ENCODE measurements at places on chromosomes 12 and 14.

DNA sequence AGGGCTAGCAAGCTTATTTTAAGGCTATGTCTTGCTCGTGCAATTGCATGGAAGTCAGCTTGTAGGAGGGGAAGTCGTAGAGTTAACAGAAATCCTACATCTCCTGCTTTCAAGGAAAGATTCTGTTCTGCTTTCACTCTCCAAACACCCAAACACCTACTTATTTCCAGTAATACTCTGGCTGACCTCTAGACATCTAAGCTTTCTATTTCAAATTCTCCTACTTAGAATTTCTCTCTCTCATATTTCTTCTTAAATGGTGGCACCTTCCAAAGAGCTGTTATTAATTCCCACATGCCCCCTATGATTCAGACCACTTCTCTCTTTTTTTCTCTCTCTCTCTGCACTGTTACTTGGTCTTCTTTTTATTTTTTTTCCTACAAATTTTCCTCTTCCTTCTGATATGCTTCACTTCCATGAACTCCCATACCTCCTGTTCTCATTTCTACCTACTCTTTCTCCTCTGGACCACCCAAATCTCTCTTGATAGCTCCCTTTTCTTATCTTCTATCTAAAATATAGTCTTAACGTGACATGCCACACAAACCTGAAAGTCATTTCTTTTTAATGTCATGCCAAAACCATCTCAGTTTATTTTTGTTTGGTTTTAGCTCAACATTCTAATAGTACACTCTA is 90.8 kb downstream of the RPS6KA5 start:
- no peak for DNase-seq

DNA sequence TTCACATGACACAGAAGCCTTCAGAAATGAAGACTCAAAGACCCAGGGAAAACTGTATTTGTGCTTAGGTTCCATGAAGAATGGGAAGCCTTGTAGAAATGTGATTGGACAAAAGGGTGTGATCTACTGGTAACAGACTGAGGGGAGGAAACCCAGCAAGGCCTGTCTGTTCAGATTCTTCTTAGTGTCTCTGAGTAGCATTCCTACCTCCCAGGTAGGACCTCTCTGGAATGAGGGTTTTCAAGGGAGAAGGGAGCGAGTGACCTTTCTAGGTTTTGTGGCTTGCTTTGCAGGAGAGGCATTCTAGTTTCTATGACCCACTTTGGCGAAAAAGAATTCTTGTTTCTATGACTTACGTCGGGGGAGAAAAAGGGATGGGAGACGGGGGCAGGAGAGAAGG is 401.7 kb downstream of the DPF3 start:
- no peak for DNase-seq

DNA sequence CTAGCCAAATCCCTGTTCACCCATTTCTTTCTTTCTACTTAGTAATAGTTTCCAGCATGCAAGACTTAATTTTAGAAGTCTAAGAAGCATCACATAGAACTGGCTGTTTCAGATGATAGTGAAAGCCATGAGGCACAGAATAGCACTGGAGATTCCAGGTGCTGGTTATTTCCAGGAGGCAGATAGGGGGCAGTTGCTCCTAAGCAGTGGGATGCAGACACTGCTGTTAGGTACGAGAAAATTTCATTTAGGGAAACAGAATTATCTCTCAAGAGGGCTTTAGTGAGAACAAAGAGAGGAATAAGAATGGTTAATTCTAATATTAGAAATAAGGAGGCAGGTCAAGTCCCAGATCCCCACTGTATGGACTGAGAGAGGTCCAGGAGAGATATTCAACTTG is 3.6 kb upstream of the MDGA2 start:
- no peak for DNase-seq

DNA sequence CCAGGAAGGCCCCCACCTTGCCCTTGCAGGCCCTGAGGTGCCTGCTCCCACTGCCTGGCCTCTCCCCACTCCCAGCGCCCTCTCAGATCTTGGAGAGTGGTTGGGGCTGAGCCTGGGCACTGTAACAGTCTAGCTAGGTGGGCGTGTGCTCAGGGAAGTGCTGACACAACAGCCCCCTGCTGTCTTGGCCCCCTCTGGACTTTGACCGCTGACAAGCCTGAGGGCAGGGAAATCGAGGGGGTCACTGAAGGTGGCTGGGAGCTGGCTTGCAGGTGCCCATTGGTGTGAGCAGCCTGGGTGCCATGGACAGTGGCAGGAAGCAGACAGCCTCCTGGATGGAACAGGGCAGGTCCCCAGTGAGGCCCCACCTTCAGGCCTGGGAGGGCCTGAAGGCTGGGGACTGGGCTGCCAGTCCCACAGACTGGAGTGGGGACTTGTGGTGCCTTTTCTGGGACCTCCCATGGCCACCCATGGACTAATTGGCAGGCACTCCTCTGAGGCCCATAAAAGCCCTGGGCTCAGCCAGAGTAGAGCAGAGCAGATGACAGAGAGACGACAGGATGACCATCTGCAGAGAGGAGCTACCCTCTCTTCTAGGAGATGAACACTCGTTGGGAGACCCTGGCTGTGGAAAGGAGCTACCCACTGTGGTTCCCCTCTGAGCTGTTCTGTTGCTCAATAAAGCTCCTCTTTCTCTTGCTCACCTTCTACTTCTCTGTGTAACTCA is 158.6 kb upstream of the SLC38A2 start:
- DNase-seq = no peak

- no peak for DNase-seq
Measured at GRCh38 chr12:132651444-132652100, 33.0 kb downstream of the P2RX2 start.

DNA sequence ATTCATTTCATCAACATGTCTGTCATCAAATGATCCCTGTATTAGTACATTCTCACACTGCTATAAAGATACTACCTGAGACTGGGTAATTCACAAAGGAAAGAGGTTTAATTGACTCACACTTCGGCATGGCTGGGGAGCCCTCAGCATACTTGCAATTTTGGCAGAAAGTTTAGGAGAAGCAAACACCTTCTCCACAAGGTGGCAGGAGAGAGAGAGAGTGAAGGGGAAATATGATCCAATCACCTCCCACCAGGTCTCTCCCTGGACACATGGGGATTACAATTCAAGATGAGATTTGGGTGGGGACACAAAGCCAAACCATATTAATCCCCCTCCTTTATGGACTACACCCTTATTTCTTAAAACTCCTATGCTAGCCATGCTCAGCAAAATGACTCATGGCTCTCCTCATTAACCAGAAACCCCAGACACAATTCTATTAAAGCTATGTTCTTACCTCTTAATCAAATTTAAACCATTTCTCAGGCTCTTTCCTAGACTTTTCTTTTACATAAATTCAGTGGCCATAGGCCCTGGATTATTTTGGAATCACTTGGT is 932.3 kb downstream of the FLRT2 start:
- DNase-seq = no peak

GRCh38 chr14:72560889-72561493 is 332.9 kb downstream of the DPF3 start:
- DNase-seq = no peak

GRCh38 chr12:112370199-112370598 is 12.0 kb downstream of the HECTD4 start:
- DNase-seq = no peak

DNA sequence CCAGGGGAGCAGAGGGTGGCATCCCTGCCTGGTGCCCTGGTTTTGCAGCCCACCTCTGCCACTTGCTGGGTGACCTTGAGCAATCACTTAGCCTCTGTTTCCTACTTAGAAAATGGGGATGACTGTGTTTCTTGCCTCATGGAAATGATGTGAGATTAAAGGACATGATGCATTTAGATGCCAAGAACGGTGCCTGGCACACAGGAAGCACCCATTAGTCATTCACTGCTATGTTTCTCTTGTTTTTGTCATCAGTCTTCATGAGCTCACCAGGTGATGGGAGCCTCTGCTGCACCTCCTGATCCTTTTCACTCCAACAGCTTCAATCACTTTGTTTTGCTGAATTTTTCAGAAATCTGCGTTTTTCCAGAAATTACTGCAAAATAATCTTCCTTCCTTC is 23.6 kb upstream of the ATF1 start:
- DNase-seq = no peak

- no peak for DNase-seq
Measured at GRCh38 chr14:90461425-90461824, 64.6 kb downstream of the CALM1 start.

DNA sequence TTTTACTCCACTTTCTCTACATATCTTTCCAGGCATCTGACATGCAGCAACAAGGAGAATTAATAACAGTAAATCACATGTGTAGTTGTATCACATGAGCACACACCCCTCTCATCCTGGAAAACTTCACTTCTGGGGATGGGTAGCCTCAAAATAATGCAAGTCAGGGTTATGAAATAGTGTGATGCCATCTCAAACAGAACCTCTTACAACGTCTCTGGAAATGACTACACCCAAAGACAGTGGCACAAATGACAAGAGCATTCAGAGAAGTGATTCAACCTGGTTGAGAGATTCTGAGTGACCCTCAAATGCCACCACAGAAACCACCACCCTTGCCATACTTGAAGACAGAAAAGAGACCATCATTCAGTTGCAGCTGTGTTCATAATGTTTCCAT is 2.8 kb downstream of the DIO2 start:
- DNase-seq = no peak

GRCh38 chr12:123150275-123150743 is 581 bp downstream of the PITPNM2 start:
- DNase-seq = no peak

DNA sequence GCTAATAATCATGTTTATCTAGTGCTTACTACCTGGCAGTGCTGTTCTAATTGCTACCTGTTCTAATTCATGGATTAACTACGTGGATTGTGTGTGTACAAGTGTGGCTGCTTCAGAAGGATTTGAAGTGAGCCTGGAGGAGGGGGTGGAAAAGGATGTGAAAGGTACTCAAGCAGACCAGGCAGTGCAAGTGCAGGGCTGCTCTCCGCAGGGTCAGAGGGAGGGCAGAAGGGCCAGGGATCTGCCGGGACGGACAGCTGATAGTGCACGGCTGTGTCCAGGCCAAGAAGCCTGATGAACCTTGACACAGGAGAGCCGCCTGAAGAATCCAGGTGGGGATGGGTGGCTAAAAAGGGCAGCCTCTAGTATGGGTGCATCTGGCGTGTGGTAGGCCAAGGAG is 28.5 kb downstream of the PIWIL1 start:
- peak; percentile 30 for DNase-seq

- no peak for DNase-seq
Measured at GRCh38 chr12:64332296-64332695, 58.3 kb downstream of the C12orf56 start.

GRCh38 chr12:115384391-115384790 is 700.4 kb upstream of the TBX3 start:
- DNase-seq = no peak

- no peak for DNase-seq
Measured at GRCh38 chr12:103623716-103624115, 36.6 kb downstream of the STAB2 start.

GRCh38 chr14:65339866-65340265 is 72.7 kb upstream of the FUT8 start:
- DNase-seq = no peak

GRCh38 chr14:34203251-34203722 is 252.4 kb upstream of the EGLN3 start:
- no peak for DNase-seq

GRCh38 chr14:24135584-24135833 is 485 bp upstream of the PSME1 start:
- no peak for DNase-seq

DNA sequence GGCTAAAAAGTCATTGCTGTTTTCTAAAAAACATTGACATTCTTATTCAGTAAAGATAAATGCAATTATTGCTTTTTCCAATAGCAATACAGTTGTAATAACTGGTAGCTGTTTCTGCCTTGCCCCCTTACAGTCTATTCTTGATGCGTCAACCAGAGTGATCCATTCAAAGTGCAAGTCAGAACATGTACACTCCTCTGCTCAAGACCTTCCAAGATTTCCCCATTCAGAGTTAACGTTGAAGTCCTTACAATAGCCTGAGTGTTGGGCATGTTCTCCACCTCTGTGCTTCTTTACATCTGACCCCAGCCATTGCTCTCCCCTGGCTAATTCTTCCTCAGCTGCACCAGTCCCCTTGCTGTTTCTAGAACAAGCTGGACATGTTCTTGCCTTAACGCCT is 24.3 kb downstream of the VRK1 start:
- no peak for DNase-seq

DNA sequence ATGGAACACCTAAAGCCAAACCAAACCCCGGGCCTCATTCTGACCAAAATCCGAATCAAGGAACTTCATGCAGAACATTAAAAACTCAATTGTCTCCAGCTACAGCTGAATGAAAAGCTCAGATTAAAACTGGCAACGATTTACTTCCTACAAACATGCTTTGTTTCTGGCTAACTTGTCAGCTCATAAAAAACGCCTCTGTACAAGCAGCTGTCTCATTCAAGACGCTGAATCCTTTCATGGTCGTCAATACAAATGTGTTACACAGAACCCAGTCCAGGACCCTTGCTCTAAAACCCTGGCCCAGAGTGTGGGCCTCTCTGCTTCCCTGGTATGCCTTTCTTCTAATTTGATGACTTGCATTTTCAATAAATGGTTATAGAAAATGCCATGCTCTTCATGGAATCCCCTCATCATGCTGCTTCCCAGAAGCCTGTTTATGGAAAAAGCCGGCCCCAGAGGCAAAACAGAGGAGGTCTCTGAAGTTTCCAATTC is 183.1 kb downstream of the PHLDA1 start:
- no peak for DNase-seq

DNA sequence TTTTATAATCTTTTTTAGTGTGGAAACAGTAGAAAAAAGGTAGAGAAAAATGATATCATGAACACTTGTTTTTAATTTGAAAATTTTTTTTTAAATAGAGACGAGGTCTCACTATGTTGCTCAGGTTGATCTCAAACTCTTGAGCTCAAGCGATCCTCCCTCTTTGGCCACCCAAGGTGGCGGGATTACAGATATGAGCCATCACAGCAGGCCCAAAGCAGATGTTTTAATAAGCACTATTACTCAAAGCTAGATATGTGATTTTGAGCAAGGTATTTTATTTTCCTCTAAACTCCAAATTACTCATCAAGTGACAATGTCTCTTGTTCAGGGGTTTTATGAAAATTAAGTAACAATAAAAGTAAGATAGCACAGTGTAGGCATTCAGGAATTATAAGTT is 10.7 kb upstream of the WDR89 start:
- DNase-seq = no peak

GRCh38 chr14:93317875-93318807 is 14.7 kb downstream of the BTBD7 start:
- DNase-seq = no peak

DNA sequence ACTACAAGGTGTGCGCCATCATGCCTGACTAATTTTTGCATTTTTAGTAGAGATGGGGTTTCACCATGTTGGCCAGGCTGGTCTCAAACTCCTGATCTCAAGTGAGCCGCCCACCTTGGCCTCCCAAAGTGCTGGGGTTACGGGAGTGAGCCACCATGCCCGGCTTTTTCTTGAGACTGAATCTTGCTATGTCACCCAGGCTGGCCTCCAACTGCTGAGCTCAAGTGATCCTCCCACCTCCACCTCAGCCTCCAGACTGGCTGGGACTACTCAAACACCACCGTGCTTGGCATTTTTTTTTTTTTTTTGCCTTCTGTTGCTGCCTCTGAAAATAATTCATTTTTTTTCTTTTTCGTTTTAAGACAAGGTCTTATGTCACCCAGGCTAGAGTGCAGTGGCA is 8.2 kb upstream of the ESPL1 start:
- DNase-seq = no peak
